Globus pallidus (tissue), 1 donor: ENCODE measurements at places on chromosomes 2 and 18.

- no peak for DNase-seq
Measured at GRCh38 chr2:24404491-24404921, 44.2 kb upstream of the ITSN2 start.

- no peak for DNase-seq
Measured at GRCh38 chr2:199983534-199983933, 28.2 kb downstream of the MAIP1 start.

DNA sequence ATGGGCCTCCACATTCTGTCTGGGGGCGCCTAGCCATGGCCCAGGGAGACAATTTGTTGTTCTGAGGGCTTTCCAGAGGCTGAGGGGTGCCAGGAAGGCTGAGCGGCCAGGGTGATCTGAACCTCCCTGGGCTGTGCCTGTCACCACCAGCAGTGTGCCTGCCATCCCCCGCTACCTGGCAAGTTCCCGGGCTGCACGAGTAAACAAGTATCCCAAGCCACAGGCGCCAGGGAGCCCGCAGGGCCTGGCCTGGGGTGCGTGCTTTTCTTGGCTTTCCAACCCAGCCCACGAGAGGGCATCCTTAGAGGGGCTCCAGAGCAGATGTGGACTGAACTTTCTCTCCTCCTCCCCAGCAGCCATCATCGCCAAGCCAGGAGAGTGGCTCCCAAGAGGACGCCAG is 35.1 kb upstream of the B3GNT7 start:
- no peak for DNase-seq

DNA sequence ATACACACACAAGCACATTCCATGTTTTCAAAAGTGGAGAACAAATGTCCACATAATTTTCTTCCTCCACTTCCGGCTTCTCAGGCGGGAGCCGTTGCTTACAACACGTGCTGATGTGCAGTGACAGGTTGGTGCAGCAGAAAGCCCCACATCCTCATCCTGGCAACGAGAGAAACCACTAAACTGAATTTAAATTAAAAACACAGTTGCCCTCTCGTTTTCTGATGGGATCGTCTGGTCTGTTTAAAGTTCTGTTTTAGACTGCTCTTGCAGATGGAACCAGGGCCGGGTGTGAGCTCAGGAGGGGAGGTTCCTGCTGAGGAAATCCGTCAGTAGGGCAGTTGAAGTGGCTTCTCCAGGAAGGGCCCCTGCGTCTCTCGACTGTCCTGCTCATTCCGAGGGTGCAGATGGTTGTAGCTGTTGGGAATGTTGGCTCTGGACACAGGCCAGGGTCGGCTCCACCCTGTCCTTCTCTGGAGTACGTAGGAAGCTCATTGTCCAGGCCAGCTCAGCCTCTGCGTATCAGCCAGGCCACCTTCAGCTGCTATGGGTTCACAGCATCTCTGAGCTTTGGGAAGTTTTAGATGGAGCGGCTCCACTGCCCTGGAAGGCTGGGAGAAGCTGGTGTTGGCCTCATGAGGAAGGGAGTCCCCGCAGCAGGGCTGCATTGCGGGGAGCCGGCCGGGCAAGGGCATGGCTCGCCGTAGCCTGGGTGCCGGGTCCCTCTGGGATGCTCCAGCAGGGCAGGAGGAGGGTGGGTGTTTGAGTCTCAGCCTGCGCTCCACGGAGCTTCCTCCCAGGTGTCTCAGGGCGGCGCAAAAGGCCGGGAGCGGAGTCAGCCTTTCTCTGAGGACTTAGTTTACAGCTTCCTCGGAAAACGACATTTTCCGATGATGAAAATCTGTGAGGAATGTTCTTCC is 58.3 kb downstream of the NFATC1 start:
- DNase-seq: no peak

- DNase-seq: no peak
Measured at GRCh38 chr2:127615511-127616166, 30.3 kb upstream of the GPR17 start.

DNA sequence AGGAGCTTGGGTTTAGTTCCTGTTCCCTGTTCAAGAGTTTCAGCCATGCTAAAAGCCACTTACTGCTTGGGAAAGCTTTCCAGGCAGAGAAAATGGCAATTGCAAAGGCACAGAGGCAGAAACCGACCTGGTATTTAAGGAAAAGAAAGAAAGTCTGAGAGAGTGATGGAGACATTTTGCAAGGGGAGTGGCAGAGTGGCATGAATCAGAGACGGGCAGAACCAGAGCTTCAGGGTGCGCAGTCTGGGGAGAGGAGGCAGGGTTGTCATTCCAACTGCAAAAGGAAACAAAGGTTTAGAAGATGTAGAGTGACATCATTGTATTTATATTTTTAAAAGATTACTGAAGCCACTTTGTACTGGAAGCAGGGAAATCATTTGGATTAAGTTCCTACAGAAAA is 14.9 kb upstream of the GNAL start:
- no peak for DNase-seq

GRCh38 chr2:48464264-48464795 is 65.6 kb upstream of the STON1 start:
- DNase-seq: no peak

GRCh38 chr2:152472481-152472887 is 137.5 kb downstream of the FMNL2 start:
- DNase-seq: no peak

GRCh38 chr2:159516241-159516758 is 100.0 kb downstream of the BAZ2B start:
- peak; percentile 48 for DNase-seq

DNA sequence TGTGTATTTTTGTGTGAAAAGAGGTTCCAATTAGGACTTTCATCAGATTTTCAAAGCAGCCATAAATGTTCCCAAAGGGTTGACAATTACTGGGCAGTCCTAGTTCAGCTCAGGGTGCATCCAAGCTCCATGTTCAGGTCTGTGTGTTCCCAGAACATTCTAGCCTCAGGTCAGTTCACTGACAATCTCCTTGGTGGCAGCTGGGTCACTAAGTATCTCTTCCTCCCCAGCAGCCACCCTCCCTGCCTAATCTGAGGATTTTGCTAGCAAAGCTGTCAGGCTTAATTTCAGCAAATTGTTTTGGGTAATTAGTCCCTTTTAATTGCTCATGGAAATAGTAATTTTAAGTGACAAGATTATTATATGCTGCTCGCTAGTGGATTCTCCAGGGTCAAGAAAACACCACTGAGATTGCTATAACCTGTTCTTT is 29.8 kb downstream of the UPP2 start:
- DNase-seq: no peak

- no peak for DNase-seq
Measured at GRCh38 chr2:157789933-157790511, 86.1 kb downstream of the ACVR1 start.

DNA sequence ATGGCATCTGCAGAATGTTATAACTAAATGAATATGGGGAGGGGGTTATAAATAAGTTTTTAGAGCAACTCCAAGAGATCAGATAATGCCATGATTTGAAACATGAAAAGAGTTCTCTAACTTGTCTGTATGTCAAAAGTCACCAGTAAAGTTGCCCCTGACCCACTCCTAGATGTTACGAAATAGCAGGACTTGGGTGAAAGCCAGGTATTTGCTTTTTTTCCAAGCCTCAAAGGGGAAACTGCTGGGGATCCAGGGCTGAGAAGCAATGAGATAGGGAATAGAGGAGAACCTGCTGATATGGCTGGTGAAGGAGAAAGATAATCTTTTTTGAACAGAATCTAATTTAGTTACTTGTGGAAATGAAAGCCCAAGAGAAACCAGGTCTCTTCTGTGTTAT is 191.5 kb upstream of the CDH20 start:
- DNase-seq: no peak

GRCh38 chr2:51350100-51350499 is 318.2 kb upstream of the NRXN1 start:
- DNase-seq: no peak

GRCh38 chr18:75365837-75366236 is 61.7 kb downstream of the SMIM21 start:
- DNase-seq: no peak

DNA sequence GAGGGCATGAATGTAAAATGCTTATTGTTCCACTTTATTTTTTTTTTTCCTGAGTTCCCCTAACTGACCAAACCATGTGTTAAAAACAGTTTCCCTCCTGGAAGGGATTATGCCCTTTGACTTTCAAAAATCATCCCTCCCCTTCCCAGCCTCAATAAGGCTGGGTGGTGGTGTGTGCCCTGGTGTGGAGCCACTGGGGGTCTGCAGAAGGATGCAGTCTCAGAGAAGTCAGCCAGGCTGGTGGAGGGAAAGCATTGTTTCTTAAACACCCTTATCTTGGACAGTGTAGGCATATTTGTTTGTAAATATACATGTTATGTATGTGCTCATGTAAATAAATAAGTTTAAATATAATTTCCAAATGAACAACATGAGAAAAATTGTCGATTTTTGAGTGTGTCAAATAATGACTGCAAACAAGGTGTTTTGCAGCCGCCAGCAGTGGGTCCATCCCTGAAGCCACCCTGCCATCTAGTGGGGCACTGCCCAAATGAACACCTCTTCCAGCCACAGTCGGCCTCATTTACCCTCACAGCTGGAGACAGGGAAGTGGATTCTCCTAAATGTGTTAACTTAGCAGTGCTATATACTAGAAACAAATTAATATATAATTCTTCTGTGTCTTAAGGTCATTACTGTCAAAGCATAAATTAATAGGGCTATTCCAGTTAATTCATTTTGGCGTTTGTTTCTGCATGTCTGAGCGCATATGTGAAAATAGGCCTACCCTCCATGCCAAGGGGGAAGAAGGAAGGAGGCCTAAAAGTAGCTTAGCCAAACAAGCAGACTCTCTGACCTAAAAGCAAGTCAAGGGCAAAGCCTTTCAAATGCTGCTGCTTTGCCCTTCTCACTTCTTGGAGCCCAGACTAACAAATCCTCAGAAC is 209.6 kb upstream of the PIK3C3 start:
- peak; percentile 34 for DNase-seq

GRCh38 chr18:76923485-76924085 is 101.2 kb downstream of the ZNF236 start:
- no peak for DNase-seq

GRCh38 chr2:216535454-216535995 is 36.9 kb downstream of the RPL37A start:
- no peak for DNase-seq

DNA sequence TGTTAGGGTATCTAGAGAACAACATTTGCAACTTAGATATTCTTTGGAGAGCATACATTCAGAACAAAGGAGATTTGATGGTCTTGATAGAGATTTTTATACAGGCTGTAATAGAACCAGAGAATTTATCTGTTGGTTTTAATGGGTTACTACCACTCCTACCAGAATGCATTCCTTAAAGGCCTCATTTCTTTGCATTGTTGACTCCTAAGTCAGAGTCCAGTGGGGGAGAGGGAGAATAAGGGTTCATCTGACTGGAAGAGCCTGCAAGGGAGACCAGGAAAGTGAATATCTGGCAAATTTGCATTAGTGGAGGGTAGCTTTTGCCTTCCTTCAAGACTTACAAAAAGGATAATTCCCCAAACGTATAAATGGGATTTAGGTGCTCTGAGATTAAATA is 29.7 kb downstream of the AGPS start:
- no peak for DNase-seq

DNA sequence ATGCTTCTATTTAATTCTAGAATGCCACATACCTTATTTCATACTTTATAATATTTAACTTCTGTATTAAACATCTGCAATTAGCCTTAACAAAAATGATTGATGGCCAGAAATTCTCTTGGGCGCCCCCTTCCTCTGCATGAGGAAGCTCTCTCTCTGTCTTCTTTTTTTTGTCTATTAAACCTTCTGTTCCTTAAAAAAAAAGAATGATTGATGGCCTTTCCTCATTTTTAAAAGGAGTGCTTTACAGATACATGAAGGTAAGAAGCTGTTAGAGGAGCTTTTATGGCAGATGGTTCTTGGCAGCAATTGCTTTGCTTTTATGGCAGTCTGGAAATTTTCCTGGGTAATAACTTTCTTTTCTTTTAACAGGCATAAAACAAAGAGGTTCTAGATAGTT is 526.9 kb downstream of the SLC4A3 start:
- DNase-seq: no peak

DNA sequence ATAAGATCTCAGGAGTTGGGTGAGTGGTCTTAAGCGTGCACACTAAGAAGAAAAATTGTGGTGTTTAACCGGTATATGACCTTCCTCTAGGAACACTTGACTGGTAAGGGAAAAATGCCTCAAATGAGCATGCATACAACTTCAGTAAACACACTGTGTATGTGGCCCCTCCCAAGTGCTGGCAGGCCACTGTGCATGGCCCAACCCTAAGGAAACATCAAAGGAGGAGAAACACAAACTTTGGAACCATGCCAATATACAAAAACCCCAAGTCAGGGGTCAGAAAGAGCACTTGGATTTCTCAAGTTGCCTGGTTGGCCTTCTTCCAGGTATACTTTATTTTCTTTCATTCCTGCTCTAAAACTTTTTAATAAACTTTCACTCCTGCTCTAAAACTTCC is 308.9 kb upstream of the LRRTM4 start:
- no peak for DNase-seq

GRCh38 chr2:9990736-9991135 is 39.2 kb downstream of the GRHL1 start:
- no peak for DNase-seq

DNA sequence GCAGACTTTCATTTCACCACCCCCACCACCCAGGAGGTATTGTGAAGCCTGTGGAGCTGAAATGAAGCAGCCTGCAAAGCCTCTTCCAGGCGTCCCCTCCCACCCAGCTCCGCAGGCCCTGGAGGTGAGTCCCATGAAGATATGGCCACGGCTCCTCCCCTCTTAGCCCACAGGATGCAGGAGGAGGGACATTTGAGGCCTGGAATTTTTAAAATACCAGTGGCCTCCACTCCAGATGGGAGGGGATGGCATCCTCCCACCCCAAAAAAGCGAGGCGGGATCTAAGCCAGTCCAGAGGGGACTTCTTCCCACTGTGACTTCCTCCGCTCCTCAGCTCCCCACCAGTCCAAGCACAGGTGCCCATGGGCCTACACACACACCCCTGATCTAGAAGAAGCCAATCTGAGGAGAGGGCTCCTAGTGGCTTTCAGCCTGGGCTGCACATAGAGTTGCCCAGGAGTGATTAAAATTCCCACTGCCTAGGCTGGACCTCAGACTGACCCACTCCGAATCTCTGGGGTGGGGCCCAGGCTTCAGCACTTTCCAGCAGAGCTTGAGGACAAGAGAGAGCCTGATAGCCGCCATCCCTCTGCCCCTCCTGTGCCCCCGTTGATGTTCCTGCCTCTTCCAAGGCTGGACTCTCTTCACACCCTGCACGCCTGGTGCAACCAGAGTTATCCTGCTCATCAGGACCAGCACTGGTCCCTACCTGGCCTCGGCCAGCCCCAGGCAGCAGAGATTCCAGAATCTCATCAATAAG is 206.9 kb downstream of the TNS1 start:
- DNase-seq: no peak

- DNase-seq: peak; percentile 57
Measured at GRCh38 chr18:23355206-23355605, 97.9 kb upstream of the RIOK3 start.

DNA sequence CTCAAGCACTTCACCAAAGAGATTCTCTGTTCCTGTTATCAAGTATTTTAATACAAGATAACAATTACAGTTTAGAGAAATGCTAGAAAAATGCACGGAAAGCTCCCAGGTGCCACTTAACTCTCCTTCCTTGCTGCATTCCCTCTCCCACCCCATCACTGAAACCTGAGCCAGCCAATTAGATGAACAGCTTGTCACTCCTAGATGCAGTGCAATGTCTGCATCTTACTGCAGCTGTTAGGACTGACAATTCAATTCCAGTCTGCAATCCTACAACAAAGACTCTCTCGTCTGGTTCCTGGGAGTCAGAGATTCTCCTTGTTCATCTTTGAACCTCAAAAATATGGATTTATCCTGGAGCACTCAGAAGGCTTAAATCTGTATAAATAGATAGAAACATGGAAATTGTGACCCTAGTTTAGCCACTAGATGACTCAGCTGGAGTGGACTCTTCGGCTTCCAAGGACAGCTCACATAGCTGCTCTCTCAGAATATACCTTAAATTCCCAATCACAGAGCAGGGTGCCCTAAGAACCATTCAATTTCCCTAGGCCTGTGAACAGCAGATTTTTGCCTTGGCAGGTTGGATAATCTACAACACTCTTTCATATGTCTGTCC is 311.1 kb downstream of the NRXN1 start:
- DNase-seq: no peak
